Calu3 (cell line): ENCODE measurements at places on chromosomes 6 and 20. TPM values are rescaled to one million over a fixed set of nuclear protein-coding genes. Genes with fewer than 3 reads are reported as not detected.

ABT1 gene
- total RNA-seq: 18.8 and 20.9 TPM in 2 replicates

BACH2 gene
- 5.6 and 7.2 TPM in 2 replicates for total RNA-seq

RIN2 gene
- total RNA-seq: 9.8 and 9.9 TPM in 2 replicates

RPN2 gene
- 508 and 522 TPM in 2 replicates for total RNA-seq

ARHGAP18 gene
- 64.5 and 65.6 TPM in 2 replicates for total RNA-seq
